ENCODE measurements at places on chromosomes 2 and 18. TPM values are rescaled to one million over a fixed set of nuclear protein-coding genes. Genes with fewer than 3 reads are reported as not detected.

DNA sequence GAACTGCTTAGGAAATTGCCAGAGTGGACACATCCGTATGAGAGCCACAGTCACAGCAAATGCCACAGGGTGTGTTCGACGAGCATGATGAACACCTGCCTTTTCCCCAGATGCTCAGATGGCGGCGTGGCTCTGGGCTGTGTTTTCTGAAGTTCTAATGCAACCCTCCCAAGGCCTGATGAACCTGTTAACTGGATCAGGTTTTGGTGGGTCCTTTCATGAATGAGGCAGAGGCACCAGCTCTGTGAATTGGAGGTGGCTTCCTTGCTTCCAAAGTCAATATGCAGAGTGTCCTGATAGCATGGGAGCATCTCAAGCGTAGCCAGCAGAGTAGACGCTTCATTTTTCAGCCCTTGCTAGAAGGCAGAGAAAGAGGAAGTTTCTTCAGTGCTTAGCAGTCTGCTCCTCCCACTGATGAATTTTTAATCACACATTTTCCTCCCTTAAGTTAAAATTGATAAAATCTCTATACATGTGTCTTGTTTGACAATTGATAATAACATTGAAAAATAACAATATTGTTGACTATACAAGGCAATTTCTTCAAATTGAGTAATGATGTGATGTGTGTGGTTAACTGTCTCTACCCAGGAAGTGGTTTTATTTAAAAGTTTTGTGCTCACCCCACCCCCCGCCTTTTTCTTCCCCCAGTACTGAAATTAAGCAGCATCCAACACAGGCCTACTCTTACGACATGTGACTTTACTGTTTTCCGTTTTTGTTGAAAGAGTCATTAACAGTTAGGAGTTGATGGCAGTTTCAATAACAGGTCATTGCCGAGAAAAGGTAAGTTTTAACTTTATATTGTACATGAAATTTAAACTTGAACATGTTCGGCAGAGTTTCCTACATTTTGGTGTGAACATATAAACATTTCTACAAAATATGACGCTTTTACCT, at the start of gene ARHGAP15:
Gene ARHGAP15, plus strand, starts transcription at position 739 of the 900 bp plus-strand sequence.
- DNase-seq = peak; percentile 45

DNA sequence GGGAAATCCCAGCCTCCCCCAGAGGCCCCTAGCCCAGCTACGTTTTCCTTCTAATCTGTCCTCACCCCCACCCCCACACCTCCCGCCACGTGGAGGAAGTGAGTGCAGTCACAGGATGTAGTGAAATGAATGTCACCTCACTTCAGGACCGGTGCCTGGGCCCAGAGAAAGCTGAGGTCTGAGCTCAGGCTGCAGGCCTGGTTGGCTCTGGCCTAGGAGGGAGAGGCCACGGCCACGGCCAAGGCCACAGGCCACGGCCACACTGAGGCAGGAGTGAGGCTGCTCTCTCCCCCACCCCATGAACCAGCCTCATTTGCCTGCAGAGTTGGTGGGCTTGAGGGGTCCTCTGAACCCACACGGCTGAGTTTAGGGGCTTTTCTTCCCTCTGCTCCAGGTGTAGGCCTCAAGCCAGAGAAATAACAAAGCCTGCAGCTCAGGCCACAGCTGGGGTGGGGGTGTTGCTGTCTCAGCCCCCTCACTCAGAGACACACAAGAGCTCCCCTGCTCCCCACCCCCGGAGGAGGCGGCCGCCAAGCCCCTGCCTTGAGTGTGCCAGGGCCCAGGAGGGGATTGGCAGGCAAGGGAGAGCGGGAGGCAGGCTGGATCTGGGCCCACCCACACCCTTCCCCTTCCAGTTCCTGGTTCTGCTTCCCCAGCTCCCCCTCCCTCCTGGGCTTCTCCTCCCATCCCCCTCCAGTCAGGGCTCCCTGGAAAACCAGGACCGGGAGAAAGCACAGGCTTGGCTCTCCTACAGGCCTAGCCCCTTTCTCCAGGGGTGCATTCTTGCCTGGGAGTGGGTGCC, 27.0 kb downstream of the DNMT3A start:
- peak; percentile 63 for DNase-seq

Gene APOB
- 0.50 TPM for total RNA-seq

Gene EMILIN1
- 41.6 TPM for total RNA-seq

GRCh38 chr18:24601585-24601984, 141.1 kb downstream of the HRH4 start:
- no peak for DNase-seq

Data from left colon (tissue), 2 donors.